ENCODE measurements at places on chromosomes 12 and 14.

DNA sequence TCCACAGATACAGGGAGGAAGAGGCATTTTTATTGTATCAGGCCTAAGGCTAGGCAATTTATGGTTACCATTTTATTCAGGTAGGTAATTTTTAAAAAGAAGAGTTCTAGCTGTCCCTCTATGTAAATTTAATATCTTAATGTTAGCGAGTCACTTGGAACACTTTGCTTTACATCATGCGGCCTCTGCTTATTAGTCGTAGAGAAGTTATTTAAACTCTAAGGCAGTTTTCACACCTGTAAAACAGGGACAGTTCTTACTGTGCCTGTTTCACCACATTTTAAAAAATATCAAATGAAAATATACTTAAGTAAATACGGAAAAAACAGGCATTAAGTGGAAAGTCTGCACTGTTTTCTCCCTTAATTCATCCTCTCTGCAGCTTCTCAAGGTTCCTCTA is 71.4 kb upstream of the POC1B start:
- DNase-seq = no peak

DNA sequence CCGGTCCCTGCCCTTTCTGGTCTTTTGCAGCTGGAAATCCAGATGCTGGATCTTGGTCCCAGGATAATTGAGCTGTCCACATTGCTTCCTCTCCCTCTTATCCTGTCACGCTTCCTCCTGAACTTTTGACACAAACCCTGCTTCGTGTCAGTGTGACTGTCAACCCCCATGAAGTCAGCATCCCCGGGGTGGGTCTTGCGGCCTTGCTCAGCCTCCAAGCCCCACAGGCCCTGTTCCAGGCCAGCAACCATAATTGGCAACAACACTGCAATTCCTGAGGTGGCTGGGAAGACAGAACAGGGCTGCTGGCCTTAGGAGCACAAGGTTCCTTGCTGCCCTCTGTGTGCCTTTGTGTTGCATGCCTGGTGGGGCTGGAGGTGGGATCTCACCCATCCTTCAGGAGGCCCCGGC is 74.9 kb downstream of the NTF3 start:
- no peak for DNase-seq

GRCh38 chr12:29207120-29207519 is 58.0 kb downstream of the FAR2 start:
- DNase-seq = no peak

DNA sequence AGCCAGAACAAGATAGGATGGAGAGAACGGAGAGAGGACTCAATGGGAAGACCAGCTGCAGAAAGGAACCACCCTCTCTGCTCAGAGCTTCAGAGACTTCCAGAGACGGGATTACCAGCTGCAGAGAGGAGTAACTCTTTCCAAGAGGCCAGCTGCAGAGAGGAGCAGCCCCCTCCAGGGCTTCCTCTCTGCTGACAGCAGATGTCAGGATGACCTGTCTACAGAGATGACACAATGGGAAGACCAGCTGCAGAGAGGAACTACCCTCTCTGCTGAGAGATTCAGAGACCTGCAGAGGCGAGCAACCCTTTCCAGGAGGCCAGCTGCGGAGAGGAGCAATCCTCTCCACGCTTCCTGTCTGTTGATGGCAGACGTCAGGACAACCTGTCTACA is 61.8 kb downstream of the KLRG1 start:
- DNase-seq = no peak

- DNase-seq = no peak
Measured at GRCh38 chr12:127810041-127810440, 456.9 kb upstream of the TMEM132C start.
